ENCODE measurements at places on chromosomes 3 and 15.

DNA sequence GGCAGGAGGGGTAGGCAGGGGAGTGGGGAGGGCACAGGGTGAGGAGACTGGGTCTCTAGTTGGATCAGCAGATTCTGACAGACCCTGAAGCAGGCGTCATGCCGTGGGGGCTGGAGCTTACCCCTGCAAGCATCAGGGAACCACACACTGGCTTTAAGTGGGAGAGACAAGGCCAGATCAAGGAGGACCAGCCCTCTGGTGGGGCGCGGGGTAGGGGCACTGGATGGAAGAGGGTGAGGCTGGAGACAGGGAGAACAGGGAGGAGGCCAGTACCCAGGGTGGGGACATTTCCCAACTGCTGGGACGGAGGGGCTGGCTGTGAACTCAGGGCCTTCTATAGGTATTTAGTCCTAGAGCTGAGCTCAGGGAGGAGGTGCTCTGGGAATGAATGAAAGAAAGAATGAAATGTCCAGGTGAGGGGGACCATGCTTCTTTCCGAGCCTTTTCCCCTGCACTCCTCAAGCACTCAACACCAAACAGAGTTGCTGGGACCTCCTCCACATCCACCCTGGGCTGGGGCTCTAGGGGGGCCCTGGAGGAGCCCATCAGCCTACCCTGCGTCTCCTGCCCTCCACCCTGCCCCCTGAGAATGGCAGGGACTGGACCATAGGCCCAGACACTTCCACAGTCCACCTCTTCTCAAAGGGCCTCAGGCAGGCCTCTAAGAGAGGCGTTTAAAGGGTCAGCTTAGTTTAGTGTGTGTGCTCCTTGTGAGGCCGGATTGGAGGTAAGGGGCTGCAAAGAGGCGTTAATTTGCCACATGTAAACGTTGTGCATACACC lies 49.0 kb upstream of the FGD5 start:
- no peak for DNase-seq

GRCh38 chr3:177484926-177485325 lies 287.6 kb upstream of the TBL1XR1 start:
- DNase-seq, result no peak

- DNase-seq, result no peak
Observed at GRCh38 chr3:185948292-185948691, 10.5 kb upstream of the TRA2B start.

DNA sequence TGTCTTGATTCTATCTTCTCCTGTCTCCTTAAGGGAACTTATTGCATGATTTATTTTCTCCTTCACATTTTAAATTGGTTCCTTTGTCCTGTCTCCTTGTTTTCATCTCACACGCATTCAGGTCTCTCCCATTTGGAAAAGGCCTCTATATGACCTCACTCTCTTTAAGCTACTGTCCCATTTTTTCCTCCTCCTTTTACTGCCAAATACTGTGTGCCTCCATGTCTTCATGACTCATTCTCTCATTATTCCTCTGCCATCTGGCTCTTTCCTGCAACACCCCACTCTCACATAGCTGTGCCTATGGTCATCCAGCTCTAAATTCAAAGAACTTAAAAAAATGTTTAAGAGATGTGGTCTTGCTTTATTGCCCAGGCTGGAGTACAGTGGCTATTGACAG lies 48.0 kb downstream of the TYRO3 start:
- peak; percentile 51 for DNase-seq

DNA sequence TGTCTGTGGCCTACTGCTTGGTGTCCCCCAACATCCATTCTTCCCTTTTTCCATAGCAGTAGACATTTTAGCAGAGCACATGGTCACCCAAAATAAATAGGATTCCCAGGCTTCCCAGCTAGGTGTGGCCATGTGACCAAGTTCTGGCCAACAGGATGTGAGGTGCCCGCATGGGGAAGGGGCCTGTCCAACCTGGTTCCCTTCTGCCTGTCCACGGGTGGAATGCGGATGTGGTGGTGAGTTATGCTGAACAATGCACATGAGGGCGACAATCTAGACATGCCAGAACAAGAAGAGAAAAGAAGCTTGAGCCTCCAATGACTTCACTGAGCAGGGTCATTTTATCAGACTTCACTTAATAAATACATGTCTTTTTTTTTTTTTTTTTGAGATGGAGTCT lies 77.6 kb upstream of the DLG1 start:
- no peak for DNase-seq

GRCh38 chr3:26915208-26915607 lies 292.6 kb downstream of the LRRC3B start:
- DNase-seq, result no peak

DNA sequence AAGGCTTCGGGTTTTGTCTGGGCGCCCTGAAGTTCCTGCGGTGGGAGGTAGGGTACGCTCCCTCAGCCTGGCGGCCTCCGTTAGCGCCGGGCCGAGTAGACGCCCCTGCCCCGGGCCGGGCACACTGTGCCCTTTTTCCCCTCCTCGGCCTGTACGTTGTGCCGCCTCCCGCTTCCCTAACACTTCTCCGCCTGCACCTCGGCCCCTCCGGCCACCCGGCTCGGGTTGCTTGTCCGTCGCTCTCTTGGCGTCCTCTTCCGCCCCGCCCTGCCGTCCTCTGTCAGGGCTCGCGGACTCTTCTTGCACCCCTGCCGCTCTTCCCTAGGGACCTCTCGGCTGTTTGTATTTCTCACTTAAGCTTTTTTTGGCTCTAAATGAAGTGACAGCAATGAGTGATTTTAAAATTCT lies 384 bp downstream of the KNL1 start:
- peak; percentile 45 for DNase-seq

- no peak for DNase-seq
Observed at GRCh38 chr15:98744506-98744905, 96.2 kb downstream of the IGF1R start.

DNA sequence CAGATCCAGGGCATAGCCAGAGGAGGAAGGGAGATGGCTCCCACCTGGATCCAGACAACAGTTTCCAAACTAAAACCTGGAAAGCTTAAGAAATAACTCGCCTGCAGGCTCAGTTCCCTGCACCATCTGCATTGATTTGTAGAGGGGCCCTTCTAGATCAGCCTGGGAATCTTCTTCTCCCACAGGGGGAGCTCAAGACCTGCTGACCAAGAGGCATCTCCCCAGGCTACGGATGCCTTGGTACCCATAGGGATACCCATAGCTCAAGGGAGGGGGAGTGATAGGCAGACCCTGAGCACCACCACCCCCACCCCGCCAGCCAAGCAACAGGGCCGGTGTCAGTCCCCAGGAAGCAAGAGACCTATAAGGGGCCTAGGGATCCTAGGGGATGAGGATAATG lies 28.0 kb upstream of the DCLK3 start:
- DNase-seq, result no peak

DNA sequence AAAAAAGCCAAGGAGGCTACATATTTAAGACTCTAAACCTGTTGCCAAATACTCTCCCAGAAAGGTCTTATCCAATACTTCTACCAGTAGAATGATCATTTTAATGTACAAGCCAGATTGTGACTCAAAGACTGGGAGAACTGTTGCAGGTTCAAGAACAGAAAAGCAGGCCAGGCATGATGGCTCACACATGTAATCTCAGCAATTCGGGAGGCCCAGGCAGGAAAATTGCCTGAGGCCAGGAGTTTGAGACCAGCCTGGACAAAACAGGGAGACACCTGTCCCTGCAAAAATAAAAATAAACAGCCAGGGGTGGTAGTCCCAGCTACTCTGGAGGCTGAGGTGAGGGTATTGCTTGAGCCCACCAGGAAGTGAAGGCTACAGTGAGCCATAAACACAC lies 17.8 kb upstream of the THUMPD3 start:
- DNase-seq, result no peak

- no peak for DNase-seq
Observed at GRCh38 chr15:52658955-52659354, 20.2 kb downstream of the ATOSA start.

- no peak for DNase-seq
Observed at GRCh38 chr15:77186594-77187011, 115.7 kb upstream of the TSPAN3 start.

- DNase-seq, result no peak
Observed at GRCh38 chr15:68997050-68997449, 17.4 kb upstream of the NOX5 start.

GRCh38 chr15:52419494-52419893 lies 109.2 kb downstream of the MYO5A start:
- no peak for DNase-seq

DNA sequence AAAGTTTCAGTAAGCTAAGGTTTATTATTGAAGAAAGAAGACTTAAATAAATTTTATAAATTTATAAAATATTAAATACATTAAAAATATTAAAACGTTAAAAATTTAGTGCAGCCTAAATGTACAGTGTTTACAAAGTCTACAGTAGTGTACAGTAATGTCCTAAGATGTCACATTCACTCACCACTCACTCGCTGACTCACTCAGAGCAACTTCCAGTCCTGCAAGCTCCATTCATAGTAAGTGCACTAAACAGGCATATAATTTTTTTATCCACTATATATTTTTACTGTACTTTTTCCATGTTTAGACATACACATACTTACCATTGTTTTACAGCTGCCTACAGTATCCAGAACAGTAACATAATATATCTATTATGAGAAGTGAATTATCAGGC lies 51.5 kb downstream of the TJP1 start:
- DNase-seq, result no peak

DNA sequence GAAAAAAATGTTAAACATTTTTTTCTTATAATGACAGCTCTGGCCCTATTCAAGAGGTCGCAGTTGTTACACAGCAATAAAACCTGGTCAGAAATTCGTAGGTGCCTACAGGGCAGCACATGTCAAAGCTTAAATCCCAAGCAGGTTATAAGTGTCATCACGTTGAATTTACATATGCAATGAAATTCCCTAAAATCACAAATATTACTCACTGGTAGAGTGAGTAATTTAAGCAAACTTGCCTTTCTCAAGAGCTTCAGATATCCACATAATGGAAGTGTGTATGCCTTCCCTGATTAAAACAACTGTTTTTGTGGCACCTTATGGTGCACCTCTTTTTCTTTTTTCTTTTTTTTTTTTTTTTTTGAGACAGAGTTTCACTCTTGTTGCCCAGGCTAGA lies 90.7 kb upstream of the FNDC3B start:
- no peak for DNase-seq

DNA sequence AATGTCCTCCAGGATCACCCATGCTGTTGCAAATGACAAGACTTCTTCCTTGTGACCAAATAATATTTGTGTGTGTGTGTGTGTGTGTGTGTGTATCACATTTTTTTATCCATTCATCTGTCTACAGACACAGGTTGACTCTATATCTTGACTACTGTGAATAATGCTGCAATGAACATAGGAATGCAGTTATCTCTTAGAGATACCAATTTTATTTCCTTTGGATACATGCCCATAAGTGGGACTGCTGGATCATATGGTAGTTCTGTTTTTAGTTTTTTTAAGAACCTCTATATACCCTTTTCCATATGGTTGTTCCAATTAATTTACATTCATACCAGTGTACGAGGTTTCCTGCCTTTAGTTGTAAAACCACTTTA lies 41.7 kb downstream of the GPR176 start:
- no peak for DNase-seq

DNA sequence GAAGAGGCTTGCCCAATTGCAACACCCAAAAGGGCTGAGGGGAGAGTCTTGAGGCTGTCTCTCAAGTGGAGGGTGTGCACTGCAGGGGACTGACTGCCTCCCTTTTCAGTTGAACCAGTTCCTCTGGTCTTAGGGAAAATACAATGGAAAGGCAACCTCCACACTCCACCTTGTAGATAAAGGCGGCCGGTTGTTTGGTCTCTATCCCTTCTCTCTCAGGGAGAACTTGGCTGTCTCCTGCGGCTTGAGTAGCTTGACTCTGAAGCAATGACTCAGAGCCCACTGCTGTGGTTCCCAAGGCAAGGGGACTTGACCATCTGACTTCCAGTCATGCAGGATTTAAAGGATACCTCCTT lies 143.2 kb upstream of the UMPS start:
- no peak for DNase-seq

- no peak for DNase-seq
Observed at GRCh38 chr3:94414418-94414817, 351.6 kb downstream of the NSUN3 start.

DNA sequence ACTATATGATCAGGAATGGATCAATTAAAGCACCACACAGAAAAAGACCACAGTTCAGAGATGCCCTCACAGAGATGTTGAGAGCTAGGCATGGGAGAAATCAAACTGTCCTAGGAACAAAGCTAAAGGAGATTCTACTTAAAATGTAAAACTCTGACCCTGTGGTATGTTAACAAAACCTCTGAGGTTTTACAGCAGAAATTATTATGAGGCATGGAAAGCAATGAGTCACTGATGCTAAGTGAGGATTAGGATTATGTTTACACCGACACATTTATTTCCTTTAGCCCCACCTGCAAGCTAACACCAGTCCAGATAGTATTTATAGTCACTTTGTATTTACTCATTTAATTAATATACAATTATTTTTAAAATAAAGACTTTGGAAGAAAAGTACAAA lies 1242.2 kb downstream of the OTOL1 start:
- peak; percentile 18 for DNase-seq

- no peak for DNase-seq
Observed at GRCh38 chr3:188874576-188874975, 297.2 kb upstream of the TPRG1 start.
